ENCODE measurements at places on chromosomes 1 and 21.

GRCh38 chr1:160125746-160126145, 10.2 kb downstream of the ATP1A2 start:
- DNase-seq, result no peak

GRCh38 chr21:36557316-36557715, 77.4 kb upstream of the CLDN14 start:
- DNase-seq, result no peak

DNA sequence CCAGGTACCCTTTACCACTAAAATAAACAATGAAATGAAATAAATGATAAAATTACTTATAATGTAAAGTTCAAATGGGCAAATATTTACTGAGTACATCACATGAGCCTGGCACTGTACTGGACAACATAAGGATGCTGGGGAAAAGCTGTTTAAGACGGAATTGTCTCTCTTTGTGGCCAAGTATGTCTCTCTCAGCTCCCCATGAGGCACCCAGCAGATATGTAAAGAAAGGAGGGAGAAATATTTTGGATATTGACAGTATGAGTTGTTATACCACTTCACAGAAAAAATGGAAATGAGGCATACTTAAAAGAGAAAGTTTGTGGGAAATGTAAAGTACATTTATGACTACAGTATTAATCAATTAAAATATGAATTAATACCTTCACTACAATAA, 1.0 kb upstream of the TNFSF4 start:
- no peak for DNase-seq

- no peak for DNase-seq
Observed at GRCh38 chr1:207911856-207912760, 1.2 kb upstream of the CD34 start.

- DNase-seq, result no peak
Observed at GRCh38 chr1:93810316-93810715, 68.7 kb downstream of the DNTTIP2 start.
